SIG-M5 (cell line): ENCODE measurements at places on chromosomes 11 and 22.

- DNase-seq: no peak
Measured at GRCh38 chr11:63699896-63700295, 18.6 kb downstream of the RTN3 start.

GRCh38 chr11:78110830-78111229, 28.6 kb downstream of the ALG8 start:
- no peak for DNase-seq

- no peak for DNase-seq
Measured at GRCh38 chr11:9691865-9692264, 28.0 kb downstream of the SWAP70 start.

- no peak for DNase-seq
Measured at GRCh38 chr11:117020287-117020686, 77.9 kb downstream of the SIK3 start.

- no peak for DNase-seq
Measured at GRCh38 chr11:129951201-129951865, 51.3 kb downstream of the PRDM10 start.

DNA sequence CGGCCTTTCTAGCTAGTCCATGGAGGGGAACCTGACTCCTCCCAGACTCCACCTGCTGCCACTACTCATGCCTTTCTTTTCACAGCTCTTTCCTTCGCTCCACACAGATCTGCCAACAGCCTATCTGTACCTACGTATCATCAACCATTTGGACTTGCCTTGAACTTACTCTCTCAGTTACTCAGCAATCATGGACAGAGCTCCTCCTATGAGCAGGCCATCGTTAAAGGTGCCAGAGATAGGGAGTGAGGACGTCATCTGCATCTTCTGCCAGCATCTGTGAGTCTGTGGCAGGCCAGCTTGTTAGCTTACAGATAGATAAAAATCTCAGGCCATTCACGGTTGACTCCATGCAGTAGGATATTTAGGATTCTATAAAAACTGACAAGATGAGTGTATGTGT, 162.9 kb upstream of the ZBED5 start:
- DNase-seq: no peak

DNA sequence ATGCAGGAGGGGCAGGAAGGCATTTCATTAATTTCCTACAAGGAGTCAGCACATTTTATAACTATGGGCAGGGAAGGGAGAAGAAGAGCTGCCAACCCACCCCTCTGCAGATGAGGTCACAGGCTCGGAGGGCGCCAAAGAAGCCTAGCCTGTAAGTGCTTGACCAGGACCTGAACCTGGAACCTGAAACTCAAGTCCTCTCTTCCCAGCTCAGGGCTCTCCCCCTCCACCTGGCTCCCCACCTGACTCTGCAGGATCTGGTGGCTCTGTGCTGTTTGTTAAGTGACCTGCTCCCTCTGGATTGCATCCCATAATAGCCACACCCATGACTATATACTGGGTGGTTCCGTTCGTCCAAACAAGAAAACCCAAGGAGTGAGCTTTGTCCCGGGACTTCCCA, 27.3 kb downstream of the SCGB1A1 start:
- DNase-seq: no peak

- no peak for DNase-seq
Measured at GRCh38 chr11:119726585-119727522, 2.1 kb downstream of the NECTIN1 start.

DNA sequence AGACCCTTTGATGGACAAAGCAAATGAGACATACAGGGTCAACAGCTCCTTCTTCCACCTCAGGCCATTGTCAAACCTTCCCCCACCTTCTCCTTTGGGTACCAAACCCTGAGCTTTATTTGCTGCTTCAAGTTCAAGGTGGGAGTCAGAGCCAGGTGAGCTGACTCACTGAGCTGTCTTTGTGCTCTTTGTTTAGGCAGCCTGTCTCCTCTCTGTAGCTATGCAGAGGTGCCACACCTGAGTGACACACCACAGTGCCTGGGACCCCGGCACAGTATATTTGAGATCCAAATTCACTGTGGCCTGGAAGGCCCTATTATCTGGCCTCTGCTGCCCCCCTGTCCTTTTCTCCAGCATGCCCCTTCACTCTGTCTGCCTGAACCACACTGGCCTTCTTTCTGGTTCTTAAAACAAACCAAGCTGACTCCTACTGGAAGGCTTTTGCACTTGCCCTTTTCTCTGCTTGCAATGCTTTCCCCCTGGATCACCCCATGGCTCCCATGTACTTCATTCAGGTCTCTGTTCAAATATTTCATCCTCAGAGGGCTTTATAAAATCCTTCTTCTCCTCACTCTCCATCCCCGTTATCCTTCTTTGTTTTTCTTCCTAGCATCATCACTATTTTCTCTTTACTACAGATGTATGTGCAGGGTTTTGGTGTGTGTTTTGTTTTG, 16.1 kb downstream of the LMO2 start:
- no peak for DNase-seq

DNA sequence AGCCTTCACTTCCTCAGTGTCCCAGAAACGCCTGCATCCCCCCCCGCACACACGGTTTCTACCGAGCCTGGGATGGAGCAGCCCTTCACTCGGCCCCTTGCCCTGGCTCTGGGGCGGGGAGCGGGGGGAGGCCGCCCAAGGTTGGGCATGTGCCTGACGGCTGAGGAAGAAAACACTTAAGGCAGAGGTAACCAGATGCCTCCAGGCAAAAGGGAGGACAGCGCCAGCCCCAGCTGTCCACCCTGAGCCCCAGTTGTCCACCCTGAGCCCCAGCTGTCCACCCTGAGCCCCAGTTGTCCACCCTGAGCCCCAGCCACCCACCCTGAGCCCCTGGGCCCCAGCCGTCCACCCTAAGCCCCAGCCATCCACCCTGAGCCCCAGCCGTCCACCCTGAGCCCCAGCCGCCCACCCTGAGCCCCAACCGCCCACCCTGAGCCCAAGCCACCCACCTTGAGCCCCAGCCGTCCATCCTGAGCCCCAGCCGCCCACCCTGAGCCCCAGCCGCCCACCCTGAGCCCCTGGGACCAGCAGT, 3.8 kb upstream of the TTLL8 start:
- no peak for DNase-seq

GRCh38 chr22:49726022-49726681, 101.5 kb downstream of the BRD1 start:
- no peak for DNase-seq
